Inflammatory macrophage treated with lipopolysaccharide for 1 hour (primary cell): ENCODE measurements at places on chromosomes 16 and 17.

GRCh38 chr16:67542464-67542863 lies 13.8 kb downstream of the RIPOR1 start:
- peak; percentile 55 for DNase-seq

DNA sequence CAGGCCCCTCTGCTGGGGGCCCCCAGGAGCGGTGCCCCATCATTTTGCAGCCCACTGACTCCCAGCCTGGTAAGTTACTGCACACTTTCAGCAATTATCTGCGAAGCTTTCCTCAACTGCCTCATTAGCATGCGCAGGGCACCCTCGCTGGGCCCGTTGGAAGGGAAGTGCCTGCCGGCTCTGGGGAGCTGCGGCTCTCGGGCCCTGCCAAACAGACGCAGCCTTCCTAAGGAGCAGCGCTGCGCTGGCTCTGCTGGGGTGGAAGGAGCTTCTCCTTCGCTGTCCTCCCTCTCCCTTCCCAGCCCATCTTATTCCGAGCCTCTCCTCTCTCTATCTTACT lies 71.0 kb downstream of the RBBP6 start:
- peak; percentile 2 for DNase-seq

DNA sequence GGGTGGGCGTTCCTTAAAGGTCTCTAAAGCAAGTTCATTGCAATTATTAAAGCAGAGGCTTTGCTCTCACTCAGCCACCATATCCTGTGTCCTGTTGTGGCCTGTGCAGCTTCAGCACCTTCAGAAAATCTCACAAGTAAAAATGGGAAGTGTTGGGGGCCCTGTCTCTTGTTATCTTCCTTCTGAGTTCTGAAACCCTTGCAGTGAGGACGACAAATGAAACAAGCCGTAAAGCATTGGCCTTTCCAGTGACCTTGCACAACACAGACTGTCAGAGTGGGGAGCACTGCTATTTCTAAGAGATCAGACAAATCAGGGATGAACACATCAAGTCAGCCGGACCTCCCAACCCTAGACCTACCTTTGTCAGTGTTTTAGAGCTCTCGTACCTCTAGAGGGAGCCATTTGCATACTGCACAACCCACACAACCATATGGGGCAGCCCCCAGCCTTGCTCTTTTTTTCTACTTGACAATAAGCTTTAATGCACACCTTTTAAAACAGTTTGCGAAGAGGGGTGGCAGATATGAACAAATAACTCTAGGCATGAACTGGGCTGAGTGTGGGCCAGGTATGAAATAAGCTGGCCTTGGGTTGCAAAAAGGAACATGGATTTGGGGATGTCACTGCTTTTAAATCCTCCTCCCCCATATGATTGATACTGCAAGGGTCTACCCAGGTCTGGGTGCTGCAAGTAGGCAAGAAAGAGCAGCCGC lies 89.8 kb downstream of the KATNIP start:
- DNase-seq = peak; percentile 32

DNA sequence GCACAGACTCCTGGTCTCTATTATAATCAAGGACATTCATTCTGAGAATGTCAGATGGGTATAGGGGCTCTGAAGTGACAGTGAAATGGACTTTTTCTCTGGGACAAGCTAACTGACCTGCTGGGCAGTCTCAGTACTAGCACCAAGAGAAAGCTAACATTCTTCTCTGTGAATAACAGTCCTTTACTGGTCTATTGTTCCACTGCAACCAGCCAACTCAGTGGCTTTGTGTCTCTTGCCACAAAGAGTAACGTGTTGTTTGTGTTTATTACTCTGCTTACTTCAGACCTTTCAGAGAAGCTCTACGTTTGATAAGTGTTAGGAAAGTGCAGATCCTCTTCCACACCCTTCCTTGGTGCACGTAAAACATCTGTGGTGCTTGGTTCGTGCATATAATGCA lies 61.5 kb upstream of the BCAR1 start:
- no peak for DNase-seq

DNA sequence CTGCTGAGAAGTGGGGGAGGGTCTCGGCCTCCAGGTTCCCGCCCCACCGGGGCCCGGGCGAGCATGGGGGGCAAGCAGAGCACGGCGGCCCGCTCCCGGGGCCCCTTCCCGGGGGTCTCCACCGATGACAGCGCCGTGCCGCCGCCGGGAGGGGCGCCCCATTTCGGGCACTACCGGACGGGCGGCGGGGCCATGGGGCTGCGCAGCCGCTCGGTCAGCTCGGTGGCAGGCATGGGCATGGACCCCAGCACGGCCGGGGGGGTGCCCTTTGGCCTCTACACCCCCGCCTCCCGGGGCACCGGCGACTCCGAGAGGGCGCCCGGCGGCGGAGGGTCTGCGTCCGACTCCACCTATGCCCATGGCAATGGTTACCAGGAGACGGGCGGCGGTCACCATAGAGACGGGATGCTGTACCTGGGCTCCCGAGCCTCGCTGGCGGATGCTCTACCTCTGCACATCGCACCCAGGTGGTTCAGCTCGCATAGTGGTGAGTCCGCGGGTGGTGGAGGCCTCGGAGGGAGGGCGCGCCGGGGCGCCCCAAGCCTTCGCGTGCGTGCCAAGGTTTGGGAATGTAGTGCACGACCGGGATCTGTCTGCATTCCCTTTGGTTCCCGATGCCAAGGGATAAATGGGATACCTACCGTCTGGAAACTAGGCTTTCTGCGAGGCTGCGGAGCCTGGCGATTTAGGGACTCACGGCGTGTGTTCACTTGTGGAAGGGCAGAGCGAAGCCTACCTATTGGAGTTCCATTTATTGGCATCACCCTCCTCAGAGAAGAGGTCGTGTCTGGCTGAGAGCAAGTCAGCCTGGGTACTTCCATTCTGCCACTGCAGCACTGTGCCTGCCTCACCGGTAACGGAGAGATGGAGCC lies 1.0 kb downstream of the ZNRF1 start:
- DNase-seq = no peak

DNA sequence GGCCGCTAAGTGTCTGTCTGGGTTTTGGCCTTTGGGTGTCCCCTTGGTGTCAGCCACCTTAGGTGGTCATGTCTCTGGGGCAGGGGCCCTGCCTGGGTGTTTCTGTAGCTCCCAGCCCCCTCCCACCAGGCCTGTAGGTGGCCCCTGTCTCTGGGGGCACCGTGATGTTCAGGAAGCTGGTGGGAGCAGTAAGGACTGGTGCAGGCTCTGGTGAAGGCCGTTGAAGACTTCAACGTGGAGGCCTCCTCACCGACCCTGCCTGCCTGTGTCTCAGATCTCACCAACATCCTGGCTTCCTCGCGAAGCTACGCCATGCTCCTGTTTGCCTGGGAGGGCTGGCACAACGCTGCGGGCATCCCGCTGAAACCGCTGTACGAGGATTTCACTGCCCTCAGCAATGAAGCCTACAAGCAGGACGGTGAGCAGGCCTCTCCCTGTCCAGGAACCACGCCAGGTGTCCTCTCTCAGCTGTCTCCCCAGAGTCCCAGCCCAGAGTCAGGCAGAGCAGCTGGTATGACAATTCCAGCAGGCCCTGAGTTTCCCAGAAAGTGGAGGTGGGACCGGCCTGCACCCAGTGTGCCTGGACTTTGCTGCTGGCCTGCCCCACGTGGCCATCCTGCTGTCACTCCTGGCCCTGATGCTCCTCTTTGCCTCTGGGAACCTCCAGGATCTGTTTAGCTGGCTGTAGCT lies 2.8 kb downstream of the ACE start:
- DNase-seq = no peak

DNA sequence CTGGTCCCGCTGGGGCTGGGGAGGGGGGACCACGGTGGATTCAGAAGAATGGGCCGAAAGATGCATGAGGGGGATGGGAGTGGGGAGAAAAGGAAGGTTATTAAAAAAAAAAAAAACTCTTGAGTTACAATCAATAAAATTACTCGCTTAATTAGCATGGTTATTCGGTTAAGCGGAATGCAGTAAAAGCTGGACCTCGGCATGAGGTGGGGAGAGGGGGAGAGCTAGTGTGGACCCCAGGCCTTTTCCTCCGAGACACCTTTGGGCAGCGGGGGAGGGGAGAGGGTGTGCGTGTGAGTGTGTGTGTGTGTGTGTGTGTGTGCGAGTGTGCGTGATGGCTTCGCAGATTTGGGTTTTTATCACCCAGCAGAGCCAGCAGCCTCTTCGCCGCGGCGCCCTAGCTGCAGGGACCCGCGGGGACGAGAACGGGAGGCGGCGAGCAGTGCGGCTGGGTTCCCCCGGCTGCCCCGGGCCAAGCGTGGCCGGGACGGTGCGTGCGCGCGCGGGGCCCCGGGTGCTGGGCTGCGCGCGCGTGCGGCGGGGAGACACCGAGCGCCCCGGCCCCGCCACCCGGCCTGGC lies 3.7 kb downstream of the BAHCC1 start:
- DNase-seq = no peak

DNA sequence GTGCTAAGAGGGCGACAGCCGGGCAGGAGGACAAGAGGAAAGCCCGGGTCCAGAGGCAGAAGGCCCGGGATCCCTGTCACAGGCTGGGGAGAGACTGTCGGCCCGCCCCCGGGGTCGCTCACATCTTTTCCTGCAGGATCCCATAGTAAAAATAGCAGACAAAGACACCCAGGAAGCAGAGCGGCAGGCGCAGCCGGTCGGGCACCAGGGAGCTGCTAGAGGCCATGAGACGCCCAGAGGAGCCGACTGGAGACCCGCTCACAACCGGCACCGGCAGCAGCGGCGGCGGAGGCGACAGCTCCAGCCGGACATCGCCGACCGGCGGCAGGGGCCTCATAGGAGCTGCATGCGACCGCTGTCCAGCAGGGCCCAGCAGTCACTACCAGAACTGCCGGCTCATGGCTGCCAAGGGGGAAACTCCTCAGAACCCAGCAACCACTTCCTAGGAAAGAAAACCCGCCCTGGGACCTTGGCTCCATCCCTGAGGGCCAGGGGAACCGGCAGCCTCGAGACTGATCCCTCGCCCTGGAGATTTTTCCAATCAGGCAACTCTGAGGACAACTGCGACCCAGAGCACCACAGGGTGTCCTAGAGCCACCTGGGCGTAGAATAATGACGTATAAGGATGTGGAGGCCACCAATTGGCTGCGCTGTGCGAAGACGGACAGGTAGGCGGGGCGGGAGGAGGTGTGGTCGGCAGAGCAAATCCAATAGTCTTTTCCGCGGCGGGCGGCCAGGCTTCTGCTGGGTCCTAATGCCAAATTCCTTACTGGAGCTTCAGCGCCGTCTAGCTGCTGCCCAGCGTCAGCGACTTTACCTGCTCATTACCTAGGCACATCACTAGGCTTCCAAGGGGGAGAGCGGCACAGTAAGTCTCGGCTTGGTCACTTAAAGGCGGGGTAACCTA lies at the start of gene SLC35B1:
Gene SLC35B1 (minus strand): TSS at position 357 of the 907 bp plus-strand sequence. CDS start 131 bp downstream, at position 226.
- DNase-seq = peak; percentile 98

GRCh38 chr17:35018814-35019213 lies 38.5 kb downstream of the LIG3 start:
- no peak for DNase-seq

GRCh38 chr17:71184716-71185115 lies 936.1 kb upstream of the SOX9 start:
- DNase-seq = no peak

DNA sequence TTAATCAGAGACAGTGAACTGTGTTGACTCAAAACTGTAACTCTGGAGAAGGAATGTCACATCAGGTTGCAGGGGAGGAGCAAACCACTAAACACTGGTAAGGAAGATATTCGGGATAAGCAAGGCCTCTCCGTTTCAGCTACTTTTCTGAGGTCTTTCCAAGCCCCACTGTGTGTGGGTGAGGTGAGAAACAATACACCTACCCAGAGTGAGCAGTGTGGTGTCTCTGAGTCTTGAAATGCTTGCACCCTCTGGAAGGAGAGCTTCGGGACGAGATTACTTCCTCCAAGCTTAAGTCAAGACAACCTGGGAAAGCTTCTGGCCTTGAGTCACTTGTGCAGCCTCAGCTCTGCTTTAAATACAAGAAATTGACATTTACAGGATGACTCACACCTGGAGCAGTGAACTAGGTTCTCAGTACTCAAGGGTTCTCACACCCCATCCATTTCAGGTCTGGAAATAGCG lies 2.5 kb upstream of the MAP3K14 start:
- no peak for DNase-seq

GRCh38 chr16:89368604-89369249 lies 121.6 kb downstream of the ANKRD11 start:
- DNase-seq = no peak

- DNase-seq = no peak
These were observed 84.0 kb upstream of the DNAH17 start for GRCh38 chr17:78661093-78661770.

DNA sequence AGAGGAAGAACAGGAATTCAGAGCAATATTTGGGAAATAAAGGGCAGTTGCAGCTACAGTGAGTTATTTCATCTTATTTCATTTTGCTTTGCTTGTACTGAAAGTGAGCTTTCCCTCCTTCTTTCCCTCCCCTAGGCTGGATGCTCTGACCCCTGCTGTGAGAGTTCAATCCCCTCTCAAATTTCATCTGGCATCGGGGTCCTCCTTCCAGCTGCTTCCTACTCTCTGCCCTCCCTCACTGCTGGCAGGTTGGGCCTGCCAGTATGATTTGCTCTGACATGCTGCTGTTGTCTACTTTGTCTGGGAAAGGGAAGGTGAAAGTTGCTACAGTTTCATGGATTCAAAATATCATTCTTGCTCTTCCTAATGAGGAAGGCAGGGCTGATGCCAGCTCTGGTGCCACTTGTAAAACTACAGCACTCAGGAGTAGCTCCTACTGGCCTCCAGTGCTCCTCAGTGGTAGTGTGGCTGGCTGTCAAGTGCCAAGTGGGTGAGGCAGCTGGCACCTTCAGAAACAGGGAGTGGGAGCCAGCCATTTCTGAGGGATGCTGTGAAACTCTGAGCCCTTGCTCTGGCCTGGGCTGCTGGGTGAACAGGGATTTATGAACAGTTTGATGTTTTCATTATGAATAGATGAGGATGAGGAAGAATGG lies 408.6 kb downstream of the HAPSTR1 start:
- no peak for DNase-seq

GRCh38 chr17:1078831-1079561 lies 82.1 kb downstream of the TIMM22 start:
- no peak for DNase-seq

DNA sequence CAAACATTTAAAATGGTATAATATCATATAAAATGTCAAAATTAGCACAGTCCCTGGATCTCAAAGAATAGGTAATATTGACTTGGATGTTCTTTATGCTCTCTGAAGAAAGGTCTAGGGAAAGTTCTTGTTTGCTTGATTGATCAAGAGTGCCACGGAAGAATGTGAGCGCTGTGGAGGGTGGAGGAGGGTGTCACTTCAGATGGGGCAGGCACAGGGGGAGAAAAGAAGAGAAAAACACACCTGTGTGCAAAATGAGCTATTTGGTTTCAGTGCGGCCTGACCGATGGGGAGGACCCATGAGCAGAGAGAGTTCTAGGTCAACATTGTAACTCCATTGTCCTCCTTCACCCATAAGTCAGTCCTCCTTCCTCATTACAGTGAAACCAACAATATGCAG lies 8.8 kb upstream of the VPS4A start:
- DNase-seq = no peak

GRCh38 chr17:74467221-74467951 lies 952 bp downstream of the CD300A start:
- DNase-seq = peak; percentile 61
